Sciatic nerve (tissue), 2 donors: ENCODE measurements at places on chromosomes 13 and 19. TPM values are rescaled to one million over a fixed set of nuclear protein-coding genes. Genes with fewer than 3 reads are reported as not detected.

DNA sequence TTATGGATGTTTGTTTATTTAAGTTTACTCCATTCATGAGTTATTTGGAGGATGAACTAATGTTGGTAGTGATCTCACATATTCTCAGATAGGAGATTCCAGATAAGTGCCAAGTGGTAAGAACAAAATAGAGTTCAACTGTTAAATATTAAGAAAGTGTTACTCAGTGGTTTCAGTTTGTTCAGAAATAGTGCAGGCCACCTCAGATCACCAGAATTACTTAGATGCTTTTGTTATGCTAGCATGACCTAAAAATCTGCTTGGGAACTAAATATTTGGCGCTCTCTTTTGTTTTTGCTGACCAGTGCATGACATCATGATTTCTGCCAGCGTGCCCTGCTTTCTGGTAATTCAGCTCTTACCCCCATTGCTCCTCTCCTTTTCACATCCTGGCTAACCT lies 15.6 kb downstream of the CLDN10 start:
- DNase-seq: no peak

The PLIN5 gene
- total RNA-seq: 17.1 TPM

- no peak for DNase-seq
These were observed 25.7 kb downstream of the CCDC70 start for GRCh38 chr13:51887468-51887867.

DNA sequence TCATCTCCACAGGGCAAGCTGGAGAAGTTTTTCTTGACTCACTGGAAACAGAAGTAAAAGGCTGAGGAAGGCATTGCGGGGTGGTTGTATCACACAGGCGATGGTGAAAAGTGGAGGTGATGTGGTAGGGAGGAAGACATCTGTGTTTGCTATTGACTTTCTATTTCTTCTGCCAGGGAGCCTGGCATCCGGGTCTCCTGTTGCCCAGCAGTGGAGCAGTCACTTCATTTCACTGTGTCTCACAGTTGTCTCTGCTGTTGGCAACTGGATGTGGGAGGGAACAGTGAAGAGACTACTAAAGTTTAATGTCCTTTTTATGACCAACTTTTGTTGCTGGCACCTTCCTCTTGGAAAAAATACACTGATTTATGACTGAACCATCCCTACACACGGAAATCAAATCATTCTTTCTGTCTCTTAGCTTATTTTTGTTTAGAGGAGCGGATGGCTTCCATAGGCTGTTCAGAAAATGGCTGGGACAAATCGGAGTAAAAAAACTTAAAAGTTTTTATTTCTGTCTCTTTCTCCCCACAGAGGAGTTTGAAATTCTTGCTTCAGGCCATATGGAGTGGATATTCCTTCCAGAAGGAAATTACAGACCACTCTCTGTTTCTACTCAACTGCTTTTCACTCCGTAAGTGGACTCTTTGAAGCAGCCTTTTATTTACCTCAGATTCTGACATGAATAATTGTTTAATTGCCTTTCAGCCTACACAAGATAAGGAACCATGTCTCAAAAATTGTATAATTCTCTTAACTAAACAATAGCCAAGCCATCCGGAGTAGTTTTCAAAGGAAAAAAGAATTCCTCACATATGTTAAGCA lies 23.8 kb upstream of the MEDAG start:
- no peak for DNase-seq

GRCh38 chr19:11203194-11204075 lies 6.1 kb upstream of the KANK2 start:
- peak; percentile 88 for DNase-seq

- no peak for DNase-seq
These were observed 77.5 kb upstream of the POMP start for GRCh38 chr13:28581451-28581850.

The CLDND2 gene
- total RNA-seq: 2.4 TPM

GRCh38 chr19:50720181-50720920 lies 749 bp upstream of the SHANK1 start:
- no peak for DNase-seq

The HCST gene
- 14.3 TPM for total RNA-seq

The ZNF677 gene
- total RNA-seq: 27.0 TPM

GRCh38 chr19:34999498-35000337 lies at the start of gene GRAMD1A:
Gene GRAMD1A, plus strand, starts transcription at chr19:35000323. Its CDS starts 156 bp downstream, at chr19:35000479.
- peak; percentile 93 for DNase-seq

DNA sequence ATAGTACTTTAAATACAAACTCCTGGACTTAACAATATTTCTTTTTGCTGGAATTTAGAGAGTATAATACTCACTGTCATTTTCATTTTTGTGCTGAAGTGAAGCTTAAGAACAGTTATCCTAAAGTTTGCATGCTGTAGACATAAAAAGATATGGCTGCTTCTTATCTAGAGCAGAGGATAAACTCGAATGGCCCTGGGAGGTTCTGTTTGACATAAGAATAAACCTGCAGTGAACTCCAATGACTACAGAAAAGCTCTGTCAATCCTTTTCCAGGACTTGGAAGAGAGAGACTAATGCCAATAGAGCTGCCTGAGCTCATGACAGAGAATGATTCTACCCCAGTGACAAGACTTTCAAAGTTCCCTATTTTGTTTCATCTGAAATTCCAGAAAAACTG lies 1017.8 kb upstream of the MIR17HG start:
- DNase-seq: no peak

DNA sequence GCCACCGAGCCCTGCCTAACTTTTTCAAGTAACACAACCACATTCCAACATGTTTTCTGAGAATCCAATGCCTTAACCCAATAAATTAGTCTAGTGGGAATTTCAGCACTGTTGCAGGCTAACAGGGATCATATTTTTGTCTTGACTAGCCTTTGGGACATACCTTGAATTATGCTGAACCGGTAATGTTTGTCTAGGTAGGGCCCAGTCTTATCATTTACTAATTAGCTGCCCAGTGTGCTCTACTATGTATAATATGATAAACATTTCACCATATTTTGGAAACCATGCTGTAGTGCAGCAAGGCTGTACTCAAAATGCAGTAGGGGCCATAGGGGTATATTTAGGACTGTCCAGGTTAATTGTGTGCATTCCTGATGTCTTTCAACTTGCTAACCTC lies 3.3 kb upstream of the PDS5B start:
- no peak for DNase-seq

DNA sequence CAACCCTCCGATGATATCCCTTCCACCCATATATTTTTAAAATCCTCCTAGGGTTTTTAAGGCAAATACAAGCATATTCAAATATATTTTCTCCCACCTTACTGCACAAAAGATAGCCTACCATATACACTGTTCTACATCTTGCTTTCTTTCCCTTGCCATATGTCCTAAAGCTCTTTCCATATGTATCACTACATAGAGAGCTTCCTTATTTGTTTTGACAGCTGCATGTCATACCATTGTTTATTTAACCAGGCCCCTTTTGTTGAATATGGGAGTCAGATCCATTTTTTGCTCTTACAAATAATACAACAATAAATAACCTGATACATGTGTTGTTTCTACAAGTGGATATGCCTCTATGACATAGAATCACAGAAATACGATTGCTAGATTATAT lies 32.8 kb upstream of the WDFY2 start:
- DNase-seq: no peak

DNA sequence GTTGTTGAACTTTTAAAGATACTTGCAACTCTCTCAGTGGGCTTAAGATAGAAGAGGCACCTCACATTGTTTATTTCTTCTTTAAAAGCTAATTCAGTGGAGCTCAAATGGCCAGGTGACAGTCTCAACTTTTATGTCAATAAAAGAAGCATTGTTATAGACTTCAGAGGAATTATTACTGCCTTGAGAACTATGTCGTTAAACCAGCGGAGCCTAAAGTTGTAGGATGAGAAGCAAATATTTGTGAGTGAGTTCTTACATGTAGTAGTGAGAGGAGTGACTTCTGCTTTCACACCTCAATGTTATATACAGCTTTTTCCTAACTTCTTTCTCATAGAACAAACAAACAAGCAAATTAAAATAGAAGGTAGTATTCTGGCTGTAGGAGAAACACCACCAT lies 31.2 kb upstream of the DGKH start:
- DNase-seq: no peak

- DNase-seq: no peak
These were observed 23.5 kb downstream of the DZIP1 start for GRCh38 chr13:95620825-95621498.

DNA sequence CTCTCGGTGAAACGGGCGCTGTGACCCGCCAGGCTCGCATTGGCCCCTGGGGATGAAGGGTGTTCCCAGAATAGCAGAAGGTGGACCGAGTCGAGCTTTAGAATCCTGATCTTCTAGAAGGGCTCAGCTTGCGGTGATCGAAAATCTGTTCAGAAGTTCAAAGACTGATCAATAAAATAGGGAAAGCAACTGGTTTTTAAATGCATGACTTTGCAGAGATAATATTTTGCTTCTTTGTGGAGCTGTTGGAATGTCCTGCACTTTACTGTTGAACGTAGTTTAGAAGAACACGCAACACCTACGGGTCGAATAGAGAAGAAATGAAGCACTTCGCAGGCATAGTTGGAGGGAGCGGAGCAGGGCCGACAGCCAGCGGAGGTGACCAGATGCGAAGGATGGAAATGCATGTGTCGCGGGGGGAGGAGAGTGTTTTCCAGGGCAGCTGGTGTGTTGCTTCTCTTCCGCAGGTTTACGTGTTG lies 766 bp downstream of the CEBPG start:
- peak; percentile 41 for DNase-seq

The OR1M1 gene
- not detected for total RNA-seq

DNA sequence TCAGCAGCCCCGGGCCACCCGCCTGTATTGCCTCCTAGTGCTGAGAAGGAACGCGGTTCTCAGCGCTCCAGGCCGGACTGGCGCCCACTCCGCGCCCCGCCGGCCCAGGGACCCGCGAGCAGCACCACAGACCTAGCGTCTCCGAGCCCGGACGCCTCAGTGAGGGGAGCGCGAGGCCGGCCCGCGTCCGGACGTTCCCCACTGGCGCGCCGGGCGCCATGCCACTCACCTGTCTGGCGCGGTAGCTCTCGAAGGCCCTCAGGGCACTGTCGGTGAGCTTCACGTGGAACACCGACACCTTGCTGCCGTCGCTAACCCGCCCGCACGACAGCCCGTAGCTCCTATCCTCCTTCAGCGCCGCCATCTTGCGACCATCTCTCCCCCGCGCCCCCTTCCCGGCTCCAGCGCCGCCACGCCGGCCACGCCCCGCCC lies at the start of gene ELL:
ELL (minus strand) TSS at position 379 of the 432 bp plus-strand sequence; CDS start at position 364, 15 bp downstream.
- DNase-seq: no peak

GRCh38 chr13:41017159-41017558 lies 2.0 kb downstream of the ELF1 start:
- DNase-seq: no peak

GRCh38 chr13:46119883-46120614 lies 15.2 kb upstream of the CPB2 start:
- DNase-seq: no peak

DNA sequence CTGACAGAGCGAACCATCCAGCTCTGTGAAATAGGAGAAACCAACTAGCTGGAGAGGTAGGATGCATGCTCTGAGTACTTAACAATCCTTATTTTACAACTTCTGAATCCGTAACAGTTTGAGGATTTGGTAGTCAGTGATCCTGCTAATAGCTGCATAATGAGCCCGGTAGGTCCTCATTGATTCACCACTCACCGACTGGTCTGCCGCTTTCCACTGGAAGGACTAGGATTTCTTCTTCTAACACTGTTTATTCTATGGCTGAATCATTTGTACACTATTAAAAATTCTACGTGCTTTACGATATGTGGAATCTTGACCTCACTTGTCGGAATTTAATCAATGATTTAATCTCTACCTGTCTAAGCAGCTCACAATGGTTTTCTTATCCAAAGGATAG lies 33.9 kb downstream of the SPATA13 start:
- DNase-seq: no peak

The VSIG10L gene
- total RNA-seq: 1.8 TPM

The PSG1 gene
- not detected for total RNA-seq

The PRODH2 gene
- not detected for total RNA-seq

The GPR183 gene
- total RNA-seq: 19.5 TPM

GRCh38 chr19:49335071-49335783 lies at the start of gene CD37:
Gene CD37, plus strand, starts transcription at chr19:49335406. Its CDS starts 135 bp downstream, at chr19:49335541.
- DNase-seq: peak; percentile 55

The TTC9B gene
- total RNA-seq: not detected

- DNase-seq: peak; percentile 90
These were observed 379 bp upstream of the CDC34 start for GRCh38 chr19:531009-531752.
